Thyroid gland (tissue), 4 donors: ENCODE measurements at places on chromosomes 3 and 15. TPM values are rescaled to one million over a fixed set of nuclear protein-coding genes. Genes with fewer than 3 reads are reported as not detected.

GRCh38 chr3:178895178-178895789, 176.3 kb downstream of the ZMAT3 start:
- DNase-seq: no peak

GRCh38 chr3:77427528-77427927, 387.6 kb downstream of the ROBO2 start:
- DNase-seq: no peak

GRCh38 chr3:25863011-25863415, 73.1 kb downstream of the OXSM start:
- DNase-seq: no peak

DNA sequence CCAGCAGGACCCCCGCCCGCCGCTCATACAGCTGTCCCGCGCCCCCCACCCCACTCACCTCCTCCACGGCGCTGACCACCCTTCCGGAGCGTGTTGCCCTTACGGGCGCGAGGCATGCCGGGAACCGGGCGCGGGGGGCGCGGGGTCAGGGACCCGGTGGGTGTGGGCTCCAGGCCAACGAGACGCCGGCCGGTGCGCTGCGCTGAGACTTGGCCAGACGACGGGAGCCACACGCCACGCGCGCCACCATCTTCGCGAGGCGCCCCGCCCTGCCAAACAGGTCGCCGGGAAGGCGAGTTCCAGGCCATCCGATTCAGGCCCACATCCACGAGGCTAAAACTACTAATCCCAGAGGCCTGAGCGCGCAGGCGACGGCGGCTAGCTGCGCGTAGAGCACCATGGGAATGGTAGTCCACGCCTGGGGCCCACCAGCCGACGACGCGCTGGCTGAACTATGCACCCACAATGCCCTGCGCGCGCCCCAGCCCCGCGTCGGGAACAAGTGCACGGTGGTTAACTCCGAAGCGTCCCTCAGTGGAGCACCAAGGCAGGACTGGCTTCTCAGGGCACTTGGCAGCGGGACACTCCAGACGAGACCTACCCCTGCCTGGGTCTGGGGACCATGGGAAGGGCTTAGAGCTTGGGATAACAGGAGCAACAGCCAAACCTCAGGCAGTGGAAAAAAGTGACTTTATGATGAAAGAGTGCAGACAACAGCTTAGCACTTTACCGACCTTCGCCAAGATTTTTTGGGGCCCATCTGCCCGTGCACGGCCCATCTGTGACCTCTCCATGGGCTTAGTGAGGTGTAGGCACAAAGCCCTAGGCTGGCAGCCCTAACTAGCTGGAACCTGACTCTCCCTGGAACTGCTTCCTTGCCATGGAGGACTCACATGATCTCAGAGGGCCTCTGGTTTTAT, at the start of gene IFRD2:
IFRD2 (minus strand) TSS at position 271 of the 920 bp plus-strand sequence; CDS start at position 116, 155 bp downstream.
- DNase-seq: peak; percentile 98

DNA sequence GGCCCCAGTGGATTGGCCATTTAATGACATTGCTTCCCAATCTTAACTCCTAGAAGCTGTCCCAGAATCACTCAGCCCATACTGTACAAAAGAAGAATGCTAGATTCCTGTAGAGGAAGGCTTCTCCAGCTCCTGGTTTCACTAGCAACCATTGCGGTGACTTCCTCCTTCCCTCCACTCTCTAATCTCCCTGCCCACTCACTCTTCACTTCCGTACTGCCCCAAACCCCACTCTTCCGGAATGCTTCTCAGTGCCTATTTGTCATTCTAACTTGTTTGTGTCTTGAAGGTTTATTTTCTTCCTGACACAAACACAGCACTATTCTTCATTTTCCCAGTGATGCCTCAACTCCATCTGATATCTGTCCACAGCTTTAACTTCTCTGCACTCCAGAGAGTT, 97.1 kb upstream of the SPATA16 start:
- DNase-seq: no peak

GRCh38 chr3:126025116-126025729, 56.2 kb downstream of the ROPN1B start:
- DNase-seq: no peak

DNA sequence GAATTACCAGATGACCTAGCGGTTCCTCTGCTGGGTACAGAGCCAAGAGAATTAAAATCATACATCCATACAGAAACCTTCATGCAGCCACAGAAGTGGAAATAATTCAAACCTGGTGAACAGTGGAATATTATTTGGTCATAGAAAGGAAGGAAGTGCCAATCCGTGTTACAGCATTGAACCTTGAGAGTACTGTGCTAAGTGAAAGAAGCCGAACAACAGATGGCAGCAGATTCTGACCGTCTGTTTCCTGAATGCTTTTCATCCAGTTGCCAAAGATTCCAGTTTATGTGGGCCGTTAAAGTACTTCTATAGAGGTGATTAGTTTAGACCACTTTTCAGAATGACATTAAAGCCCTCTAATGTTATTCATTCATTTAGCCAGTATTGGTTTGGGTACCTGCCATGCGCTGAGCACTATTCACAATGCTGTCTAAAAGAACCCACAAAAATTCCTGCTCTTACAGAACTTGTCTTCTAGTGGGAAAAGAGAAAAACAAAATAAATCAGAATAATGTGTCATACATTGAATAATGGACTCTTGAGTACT, 45.8 kb upstream of the SENP5 start:
- no peak for DNase-seq

- no peak for DNase-seq
Measured at GRCh38 chr15:29936353-29937049, 114.2 kb upstream of the TJP1 start.

- DNase-seq: no peak
Measured at GRCh38 chr15:67267440-67267839, 12.9 kb downstream of the IQCH start.

- peak; percentile 51 for DNase-seq
Measured at GRCh38 chr3:196423044-196423781, 9.0 kb downstream of the UBXN7 start.

DNA sequence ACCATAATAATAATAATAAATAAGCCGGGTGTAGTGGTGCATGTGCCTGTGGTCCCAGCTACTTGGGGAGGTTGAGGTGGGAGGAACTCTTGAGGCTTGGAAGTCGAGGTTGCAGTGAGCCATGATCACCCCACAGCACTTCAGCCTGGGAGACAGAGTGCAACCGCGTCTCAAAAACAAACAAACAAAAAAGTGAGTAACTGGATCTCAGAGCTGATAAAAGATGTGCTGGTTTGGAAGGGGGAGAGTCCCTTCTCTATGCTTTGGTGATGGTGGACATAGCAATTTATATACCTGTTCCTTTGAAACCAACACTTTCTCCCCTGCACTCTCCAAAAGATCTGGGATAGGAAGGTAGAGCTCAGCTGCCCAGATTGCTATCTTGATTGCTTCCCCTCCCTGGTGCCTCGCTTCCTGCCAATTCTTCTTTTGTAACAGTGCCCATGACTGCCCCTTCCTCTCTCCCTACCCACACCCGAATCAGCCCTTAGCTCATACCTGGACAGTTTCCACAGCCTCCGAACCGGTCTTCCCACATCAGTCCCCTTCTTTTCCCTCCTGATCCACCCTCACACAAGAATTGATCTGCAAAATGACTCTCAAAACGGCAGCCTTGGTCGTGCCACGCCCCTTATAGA, 55.1 kb upstream of the UBE2E1 start:
- no peak for DNase-seq

GRCh38 chr3:45904931-45905330, 18.6 kb downstream of the CCR9 start:
- no peak for DNase-seq

DNA sequence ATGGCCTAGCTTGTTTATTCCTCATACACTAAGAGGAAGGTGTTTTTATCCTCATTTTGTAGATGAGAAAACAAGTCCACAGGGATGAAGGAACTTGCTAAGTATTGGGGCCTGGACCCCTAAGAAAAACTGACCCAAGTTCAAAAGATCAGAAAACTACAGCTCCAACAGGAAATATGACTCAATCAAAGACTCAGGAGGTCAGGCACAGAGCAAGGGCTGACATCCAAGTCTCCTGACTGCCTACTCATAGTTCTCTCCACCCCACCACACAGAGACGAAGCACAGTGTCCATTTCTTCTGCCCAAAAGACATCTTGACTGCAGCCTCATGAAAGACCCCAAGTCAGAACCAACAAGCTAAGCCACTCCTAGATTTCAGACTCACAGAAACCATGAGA, 26.9 kb upstream of the TPM1 start:
- DNase-seq: no peak

GRCh38 chr3:61813636-61814035, 252.3 kb downstream of the PTPRG start:
- DNase-seq: no peak

DNA sequence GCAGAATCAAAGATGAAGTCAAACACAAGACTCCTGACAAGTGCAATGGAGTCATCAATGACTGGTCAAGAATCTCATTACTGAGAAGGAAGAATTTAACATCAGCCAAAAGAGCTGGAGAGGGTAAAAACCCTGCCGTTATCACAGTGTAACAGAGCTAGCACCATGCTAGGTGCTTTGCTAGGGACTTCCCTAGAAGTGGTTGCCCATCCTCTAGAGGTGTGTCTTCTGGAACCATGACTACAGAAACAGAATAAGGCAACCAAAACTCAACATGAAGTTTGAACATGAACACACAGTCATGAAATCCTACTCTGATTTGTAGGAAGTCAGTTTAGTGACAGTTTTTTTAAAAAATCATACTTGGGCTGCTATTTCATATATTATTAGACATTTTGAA, 9.5 kb downstream of the ACAD11 start:
- DNase-seq: no peak

- no peak for DNase-seq
Measured at GRCh38 chr3:27533261-27533607, 49.0 kb upstream of the SLC4A7 start.

DNA sequence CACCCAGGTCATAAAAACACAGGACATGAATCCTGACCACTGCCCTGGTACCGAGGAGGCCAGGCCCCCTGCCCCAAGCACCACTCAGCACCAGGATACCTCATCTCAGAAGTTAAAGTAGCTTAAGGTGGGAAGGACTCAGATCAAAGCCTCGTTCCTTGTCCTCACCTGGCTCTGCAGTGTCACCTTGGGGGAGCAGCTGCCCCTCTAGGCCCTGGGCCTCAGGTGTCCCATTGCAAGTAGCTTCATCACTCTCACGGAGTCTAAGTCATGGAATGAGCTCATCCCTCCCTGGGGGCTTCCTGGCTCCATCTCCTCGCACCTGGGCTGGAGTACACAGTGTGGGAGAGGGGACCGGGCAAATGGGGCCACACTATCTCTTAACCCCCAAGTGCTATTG, 148.0 kb downstream of the TPRA1 start:
- DNase-seq: no peak

DNA sequence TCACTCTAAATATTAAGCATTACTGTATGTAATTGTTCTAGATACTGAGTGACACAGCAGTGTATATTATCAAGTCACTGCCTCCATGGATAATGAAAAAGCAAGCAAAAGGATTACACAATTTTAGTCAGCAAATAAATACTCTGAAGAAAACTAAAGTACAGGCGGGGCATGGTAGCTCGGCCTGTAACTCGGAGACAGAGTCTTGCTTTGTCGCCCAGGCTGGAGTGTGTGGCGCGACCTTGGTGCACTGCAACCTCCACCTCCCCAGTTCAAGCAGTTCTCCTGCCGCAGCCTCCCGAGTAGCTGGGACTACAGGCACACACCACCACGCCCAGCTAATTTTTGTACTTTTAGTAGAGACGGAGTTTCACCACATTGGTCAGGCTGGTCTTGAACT, 32.7 kb downstream of the RBM6 start:
- no peak for DNase-seq

GRCh38 chr3:98984024-98984423, 82.5 kb upstream of the DCBLD2 start:
- no peak for DNase-seq

DNA sequence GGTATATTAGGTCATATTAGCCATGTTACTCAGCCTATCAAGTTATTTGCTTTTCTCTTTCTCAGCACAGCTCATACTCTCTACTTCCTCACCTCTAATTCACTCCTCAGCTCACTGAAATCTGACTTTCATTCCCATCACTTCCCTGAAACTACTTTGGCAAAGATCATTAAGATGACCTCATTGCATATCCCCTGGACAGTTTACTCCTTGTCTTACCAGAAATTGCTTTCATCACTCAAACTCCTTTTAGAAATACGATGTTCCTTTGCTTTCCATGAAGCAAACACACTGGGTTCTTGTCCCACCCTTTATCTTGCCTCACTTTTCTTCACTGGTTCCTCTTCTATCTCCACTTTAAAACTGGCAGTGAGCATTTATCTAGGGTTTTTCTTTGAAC, 354.4 kb downstream of the TUSC7 start:
- no peak for DNase-seq

DNA sequence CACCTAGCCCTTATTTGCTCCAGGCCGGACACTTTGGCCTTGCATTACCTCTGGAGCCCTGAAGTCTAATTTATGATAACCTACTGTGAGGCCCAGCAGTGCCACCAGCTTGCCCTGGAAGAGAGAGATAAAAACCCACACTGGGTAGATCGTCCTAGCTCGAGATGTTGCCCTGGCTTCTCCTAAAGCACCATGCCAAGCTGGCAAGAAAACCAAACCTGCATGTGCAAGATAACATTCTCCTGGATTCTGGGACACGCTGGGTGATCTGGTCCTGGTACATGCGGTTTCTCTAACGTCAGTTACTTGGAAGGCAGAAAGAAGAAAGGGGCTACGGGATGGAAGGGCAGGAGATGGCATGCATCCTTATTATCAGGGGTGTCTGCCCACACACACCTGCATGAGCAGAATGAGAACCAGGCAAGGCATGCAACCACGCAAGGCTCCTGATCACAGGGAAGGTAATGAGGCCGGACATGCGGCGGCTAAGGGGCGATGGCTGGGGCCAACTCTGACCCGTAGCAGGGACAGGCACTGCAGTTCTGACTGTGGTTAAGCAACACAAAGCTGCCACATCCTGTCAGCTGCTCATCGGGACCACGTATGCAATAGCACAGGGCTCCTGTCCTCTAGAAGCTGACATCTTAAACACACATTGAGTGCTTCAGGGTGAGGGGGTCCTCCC, 73.0 kb downstream of the OXNAD1 start:
- DNase-seq: no peak

GRCh38 chr15:91521996-91522395, 331.5 kb upstream of the SLCO3A1 start:
- no peak for DNase-seq

GRCh38 chr15:99434506-99435112, 131.2 kb upstream of the MEF2A start:
- no peak for DNase-seq

The GABRB3 gene
- total RNA-seq: 25.7 TPM

The LTK gene
- 0.79 TPM for total RNA-seq

The COLQ gene
- 2.9 TPM for total RNA-seq

The TXNRD3 gene
- total RNA-seq: 16.2 TPM
